ENCODE measurements at places on chromosomes 1 and 21.

DNA sequence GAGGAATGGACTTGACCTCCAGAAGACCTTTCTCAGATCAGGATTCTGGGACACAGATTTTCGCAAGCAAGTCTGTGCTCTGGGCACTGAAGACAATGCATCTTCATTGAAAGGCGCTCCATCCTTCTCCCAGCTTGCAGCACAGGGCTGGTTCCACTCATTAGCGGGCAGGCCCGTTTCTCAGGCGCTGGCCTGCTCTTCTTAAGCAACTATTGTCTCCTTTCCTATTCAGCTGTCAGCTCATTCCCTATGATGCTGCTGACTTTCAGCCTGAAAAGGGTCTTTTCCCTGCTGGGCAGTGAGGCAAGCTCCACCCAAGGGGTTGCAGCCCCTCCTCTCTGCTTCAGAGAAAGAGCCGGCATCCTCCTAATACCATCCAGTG, 91.9 kb upstream of the PLXNA2 start:
- no peak for DNase-seq

DNA sequence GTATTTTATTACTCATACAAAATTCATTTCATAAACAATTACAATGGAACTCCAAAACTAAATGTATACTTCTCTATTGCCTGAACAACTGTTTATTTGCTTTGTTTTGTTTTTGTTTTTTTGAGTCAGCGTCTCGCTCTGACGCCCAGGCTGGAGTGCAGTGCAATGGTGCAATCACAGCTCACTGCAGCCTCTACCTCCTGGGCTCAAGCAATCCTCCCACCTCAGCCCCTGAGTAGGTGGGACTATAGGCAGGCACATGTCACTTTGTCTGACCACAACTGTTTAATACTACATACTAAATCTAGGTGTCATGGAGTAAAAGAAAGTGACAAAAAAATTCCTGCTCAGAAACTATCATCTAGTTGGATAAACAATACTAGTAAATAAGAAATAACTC, 49.3 kb downstream of the RAB3GAP2 start:
- DNase-seq: no peak

- no peak for DNase-seq
Measured at GRCh38 chr21:37983336-37984095, 67.3 kb upstream of the KCNJ6 start.

- DNase-seq: no peak
Measured at GRCh38 chr1:233480198-233480597, 133.7 kb upstream of the KCNK1 start.

DNA sequence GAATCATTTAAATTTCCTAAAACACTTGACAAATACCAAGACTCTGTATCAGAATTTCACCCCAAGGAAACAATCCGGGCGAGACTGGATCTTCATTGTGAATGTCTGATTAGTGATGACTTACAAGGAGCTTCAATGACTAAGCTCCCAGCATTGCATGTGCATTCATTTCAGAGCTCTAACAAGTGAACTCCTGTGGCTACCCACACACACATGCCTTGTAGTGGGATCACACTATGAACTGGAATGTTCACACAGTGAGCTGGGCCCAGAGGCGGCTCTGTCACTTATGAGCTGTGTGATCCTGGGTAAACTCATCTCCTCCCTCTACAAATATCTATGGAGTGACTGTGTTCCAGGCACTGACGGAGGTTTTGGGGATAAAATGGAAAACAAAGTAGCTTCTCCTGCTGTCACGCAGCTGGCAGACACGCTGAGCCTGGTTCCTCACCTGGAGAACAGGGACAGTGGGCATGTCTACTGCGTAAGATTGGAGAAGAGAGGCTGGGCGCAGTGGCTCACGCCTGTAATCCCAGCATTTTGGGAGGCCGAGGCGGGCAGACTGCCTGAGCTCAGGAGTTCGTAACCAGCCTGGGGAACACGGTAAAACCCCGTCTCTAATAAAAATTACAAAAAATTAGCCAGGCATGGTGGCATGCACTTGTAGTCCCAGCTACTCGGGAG, 56.9 kb downstream of the CLSTN1 start:
- no peak for DNase-seq

GRCh38 chr1:172488393-172488792, 44.5 kb upstream of the PIGC start:
- DNase-seq: no peak

DNA sequence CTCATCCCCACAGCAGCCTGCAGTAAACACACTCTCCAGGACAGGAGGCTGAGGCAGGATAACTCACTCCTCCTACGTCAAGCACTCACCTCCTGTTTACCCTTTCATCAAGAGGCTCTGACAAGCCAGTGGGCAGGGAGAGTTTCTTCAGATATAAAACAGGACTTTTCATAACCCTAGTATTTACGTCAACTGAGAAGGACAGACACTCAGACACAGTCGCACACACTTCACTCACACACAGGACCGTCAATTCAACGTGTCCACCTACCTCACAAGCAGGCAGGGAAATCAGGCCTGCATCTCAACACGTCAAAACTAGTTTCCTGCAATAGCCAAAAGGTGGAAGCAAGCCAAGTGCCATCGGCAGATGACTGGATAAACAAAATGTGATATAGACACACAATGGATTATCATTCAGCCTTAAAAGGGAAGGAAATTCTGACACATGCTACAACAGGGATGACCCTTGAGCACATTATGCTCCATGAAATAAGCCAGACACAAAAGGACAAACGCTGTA, 48.6 kb downstream of the ITPKB start:
- DNase-seq: no peak

DNA sequence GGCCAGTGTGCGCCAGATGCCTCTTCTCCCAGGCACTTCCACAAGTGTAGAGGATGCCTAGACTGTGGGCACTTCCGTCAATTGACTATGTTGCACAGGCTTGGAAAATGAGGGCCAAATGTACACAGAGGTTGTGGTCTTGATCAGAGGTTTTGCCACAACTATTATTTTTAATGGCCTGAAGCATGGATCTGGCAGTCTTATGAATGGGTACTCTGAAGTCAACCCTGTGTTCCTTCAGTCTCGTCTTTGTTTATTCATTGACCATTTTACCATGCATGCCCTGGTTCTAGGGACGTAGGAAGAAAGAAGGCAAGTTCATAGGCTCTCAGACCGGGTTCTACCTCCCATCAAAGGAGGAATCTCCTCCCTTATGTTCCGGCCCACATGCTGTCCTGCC, 329.1 kb downstream of the HHAT start:
- DNase-seq: no peak

- DNase-seq: no peak
Measured at GRCh38 chr1:245742896-245743295, 588.1 kb downstream of the KIF26B start.

- no peak for DNase-seq
Measured at GRCh38 chr1:217647791-217648190, 16.6 kb downstream of the SPATA17 start.

- DNase-seq: no peak
Measured at GRCh38 chr21:46555678-46556077, 49.2 kb downstream of the S100B start.

- no peak for DNase-seq
Measured at GRCh38 chr21:15729346-15729673, 472 bp upstream of the USP25 start.

Data from activated T-helper 9 cell treated with anti-CD3 and anti-CD28 coated beads, Interleukin-2, amount 50 U/mL, for 16 hours (primary cell).